GF-D8 (cell line): ENCODE measurements at places on chromosomes 4 and X.
A peak's percentile ranks its signal among the peaks of the same experiment; 100 is the strongest.

- DNase-seq = no peak
Observed at GRCh38 chr4:17787315-17787714, 5.9 kb upstream of the FAM184B start.

DNA sequence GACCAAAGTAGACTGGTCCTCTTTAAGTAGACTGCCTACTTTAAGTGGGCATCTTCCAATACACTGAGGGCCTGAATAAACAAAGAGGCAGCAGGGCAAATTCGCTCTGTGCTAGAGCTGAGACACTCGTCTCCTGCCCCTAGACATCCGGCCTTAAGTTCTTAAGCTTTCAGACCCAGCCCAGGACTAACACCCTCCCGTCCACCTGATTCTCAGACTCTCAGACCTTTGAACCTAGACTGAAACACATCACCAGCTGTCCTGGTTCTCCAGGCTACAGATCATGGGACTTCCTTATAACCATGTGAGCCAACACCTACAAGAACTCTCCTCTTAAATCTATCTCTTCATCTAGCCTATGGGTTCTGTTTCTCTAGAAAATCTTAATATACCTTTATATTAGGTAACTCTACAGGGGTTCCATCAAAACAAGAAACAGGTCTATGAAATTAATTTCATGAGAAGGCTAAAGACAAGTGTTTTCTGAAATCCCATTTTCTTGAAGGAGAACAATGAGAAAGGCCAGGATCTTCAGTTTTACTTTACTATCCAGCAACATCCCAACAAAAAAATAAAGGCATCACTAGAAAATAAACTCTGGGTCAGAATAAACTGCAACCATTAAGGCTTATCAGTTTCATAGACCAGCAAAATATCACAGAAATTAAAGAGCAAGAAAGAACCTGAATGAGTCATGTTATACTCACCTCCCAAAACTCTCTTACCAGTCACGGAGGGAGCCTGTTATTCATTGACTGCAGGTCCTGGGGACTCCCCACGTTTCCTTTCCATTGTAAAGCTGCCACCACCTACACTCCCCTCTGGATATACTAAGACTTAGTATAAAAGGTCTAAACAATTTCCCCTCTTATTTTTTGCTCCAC, 14.8 kb downstream of the ADGRA3 start:
- DNase-seq = no peak

GRCh38 chr4:83708500-83709175, 172.7 kb downstream of the GPAT3 start:
- no peak for DNase-seq

DNA sequence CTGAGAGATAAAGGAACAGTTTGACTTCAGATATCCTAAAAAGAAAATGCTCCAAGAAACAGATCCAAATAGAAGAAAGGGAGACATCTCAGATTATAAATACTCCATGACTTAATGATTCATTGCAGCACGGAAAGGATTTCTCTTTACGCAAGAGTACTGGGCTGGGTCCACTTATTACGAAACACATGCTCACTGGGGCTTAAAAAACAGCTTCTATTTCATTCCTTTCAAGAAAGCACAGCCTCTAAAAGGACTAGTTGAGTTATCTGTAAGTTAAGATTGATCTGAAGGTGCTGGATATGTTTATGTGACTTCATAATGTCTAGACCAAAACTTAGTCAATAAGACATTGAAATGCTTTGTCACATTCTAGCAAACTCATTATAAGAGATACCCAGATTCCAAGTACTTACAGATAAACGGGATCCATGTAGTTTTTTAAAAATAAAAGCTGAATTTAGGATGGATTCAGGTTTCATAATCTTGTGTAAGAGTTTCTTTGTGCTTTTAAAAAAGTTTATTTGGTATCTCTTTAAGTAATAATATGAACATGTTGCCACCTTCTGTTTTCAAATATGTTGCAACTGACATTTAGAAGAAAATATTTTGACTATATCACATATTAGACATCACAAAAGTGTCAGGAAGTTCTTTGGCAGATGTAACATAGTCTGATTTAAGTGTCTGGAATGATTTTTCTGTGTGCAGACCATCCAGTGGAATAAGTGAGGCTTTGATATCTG, 109.5 kb upstream of the MYOZ2 start:
- DNase-seq = no peak

GRCh38 chr4:114659386-114660008, 60.9 kb downstream of the UGT8 start:
- peak; percentile 8 for DNase-seq

DNA sequence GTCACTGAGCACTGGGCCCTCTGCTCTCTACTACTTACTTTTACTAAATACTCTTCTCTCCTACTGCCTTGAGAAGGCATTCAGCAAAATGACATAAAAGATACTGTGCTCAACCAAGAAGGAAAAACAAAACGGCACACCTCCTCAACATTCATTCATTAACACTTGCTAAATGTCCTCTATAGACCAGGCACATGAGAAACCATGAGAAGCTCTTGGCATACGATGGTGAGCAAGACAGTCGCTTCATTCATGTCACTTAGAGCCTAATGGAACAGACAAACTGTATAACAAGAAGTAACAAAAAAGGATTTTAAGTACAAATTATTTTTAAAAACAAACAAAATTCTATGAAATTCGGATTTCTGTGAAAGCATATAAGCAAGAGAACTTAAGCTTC, 38.7 kb downstream of the COL25A1 start:
- no peak for DNase-seq

- DNase-seq = no peak
Observed at GRCh38 chr4:153335665-153336064, 8.8 kb upstream of the MND1 start.
